Testis (tissue), 5 donors: ENCODE measurements at places on chromosomes 1 and 21.
A peak's percentile ranks its signal among the peaks of the same experiment; 100 is the strongest.

- DNase-seq = no peak
Measured at GRCh38 chr1:163178628-163179027, 24.1 kb downstream of the RGS5 start.

DNA sequence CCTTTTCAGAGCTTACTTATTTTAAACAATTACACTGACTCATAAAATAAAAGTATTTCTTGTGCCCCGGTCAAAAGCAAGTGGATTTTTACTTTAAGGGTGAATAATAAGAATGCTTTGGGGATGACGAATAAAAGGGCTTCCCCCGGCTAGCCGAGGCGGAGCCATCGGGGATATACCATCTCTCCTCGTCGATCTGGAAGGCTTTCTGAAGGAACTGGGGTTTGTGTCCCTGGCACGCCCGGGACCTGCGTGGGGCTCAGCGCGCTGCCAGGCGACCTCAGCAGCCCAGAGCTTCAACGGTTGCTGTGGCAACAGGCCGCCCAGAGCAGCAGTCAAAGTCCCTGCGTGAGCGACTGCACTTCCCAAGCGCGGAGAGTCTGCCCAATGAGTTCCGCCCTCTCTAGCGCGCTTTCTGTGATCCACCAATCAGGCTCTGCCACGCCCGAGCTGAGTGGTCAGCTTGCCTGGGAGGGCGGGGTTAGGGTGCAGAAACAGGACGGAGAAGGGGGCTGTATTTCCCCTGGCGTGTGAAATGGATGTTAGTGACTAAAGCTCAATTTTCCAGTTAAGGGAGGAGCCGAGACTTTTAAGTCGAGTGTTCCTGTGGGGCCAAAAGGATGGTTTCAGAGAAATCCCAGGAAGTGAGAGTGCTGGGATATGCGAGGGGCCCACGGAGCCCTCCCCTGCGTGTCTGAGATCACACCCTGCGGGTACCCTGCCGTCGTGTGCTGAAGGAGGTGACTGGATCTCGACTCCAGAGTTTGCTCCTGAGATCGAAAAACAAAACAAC lies 33.0 kb upstream of the MGST3 start:
- DNase-seq = peak; percentile 99

DNA sequence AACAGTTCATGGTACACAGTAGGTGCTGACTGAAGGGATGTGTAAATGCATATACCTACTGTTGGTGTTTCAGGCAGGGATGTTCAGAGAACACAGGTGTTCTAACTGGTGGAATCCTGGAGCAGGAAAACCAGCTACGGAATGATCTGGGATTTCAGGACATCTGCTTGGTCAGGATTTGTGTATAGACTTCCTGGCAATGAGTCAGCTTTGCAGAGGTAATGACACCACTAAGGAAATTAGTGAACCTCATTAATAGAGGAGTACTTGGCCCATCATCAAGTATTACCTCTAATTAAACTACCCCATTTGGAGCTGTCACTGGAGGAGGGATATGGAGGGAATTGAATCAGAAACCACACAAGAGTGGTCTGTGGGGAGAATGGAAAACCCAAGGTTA lies 7.3 kb downstream of the MRPL37 start:
- DNase-seq = no peak

- no peak for DNase-seq
Measured at GRCh38 chr1:228149406-228150119, at the start of gene GJC2. Gene GJC2 (plus strand): TSS chr1:228149930. CDS start chr1:228157759, 7,829 bp downstream.

DNA sequence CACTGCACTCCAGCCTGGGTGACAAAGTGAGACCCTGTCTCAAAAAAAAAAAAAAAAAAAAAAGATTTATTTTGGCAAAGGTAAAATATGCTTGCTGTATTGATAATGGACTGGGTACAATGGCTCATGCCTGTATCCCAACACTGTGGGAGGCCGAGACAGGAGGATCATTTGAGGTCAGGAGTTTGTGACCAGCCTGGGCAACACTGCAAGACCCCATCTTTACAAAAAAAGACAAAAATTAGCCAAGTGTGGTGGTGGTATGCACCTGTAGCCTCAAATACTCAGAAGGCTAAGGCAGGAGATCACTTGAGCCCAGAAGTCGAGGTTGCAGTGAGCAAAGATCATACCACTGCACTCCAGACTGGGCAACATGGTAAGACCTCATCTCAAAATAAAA lies 6.3 kb downstream of the SF3A3 start:
- no peak for DNase-seq

- DNase-seq = no peak
Measured at GRCh38 chr1:59692591-59692990, 122.2 kb upstream of the HOOK1 start.

DNA sequence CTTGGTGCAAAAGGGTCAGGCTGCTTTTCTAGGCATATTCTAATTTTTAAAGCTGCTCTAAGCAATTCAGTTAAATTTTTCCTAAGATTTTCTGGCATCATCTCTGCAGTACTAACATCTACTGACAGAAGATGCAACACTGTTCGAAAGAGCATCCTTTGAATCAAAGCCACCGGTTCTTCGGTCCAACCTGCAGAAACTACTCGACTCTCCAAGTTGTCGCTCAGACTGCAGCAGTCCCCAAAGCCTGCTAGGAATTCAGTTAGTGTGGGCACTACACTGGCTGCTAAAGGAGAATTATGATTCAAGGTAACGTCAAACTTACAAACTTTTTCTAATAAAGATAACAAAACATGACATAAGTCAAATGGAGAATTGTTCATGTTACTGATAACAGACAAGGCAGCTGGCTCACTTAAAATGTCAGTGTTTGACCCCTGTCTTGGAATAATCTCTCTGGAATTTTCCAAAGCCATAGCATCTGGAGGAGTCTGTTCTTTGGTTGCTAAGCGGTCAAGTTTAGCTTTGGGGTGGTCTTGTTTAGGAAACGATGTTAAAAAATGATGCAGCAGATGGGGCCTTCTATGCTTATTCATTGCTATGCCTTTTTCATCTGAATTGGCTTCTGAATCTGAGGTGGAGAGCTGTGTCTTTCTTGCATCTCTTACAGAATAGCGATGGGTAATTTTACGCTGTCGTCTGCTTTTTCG lies 56.9 kb downstream of the LYST start:
- DNase-seq = no peak

- no peak for DNase-seq
Measured at GRCh38 chr1:47996060-47996405, 1.2 kb downstream of the TRABD2B start.

DNA sequence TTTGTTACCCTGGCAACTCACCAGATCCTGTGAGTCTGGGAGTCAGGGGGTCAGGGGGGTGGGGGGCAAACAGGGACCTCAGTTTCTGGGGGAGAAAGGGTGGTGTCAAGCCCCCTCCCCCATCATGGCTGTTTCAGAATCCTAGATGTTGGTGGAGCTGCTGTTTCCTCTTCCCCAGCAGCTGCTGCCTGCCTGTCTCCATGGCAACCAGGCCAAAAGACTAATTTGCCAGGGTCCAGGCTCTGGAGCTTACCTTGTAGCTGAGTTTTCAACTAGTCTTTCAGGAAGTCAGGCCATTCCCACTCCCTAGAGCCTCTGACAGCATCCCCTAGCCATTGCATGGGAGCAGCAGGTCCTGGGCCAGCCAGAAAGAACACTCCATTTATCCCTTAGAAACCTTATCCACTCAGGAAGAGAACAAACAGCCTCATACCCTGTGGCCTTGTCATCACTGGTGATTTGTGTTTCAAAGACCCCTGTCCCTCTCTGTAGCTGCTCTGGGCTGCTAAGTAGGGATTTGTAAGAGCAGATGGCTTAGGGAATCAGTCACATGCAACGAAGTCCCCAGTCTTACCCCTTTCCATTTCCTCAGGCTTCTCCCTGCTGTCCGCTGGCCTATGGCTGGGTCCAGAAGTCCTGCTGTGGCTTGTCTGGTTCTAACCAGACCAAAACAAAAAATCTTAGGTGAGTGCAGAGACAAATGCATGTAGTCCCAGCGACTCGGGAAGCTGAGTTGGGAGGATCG lies 21.5 kb upstream of the STMN1 start:
- DNase-seq = no peak

DNA sequence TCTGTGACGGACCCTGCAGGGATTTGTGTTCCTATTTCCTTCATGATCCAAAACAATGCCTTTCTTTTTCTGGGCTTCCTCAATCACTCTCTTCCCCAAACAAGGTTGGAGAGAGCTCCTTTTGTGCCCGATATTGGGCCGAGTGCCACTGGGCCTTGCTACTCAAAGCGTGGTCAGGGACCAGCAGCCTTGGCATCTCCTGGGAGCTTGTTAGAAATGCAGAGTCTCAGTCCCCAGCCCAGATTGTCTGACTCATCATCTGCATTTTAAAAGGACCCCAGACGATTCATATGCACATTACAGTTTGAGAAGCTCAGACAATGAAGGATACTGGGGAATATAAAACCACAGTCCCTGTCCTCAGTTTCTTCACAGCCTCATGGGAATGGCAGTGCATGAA lies 19.9 kb downstream of the ADORA1 start:
- DNase-seq = no peak

GRCh38 chr1:209746451-209747165 lies 9.2 kb upstream of the TRAF3IP3 start:
- DNase-seq = no peak

DNA sequence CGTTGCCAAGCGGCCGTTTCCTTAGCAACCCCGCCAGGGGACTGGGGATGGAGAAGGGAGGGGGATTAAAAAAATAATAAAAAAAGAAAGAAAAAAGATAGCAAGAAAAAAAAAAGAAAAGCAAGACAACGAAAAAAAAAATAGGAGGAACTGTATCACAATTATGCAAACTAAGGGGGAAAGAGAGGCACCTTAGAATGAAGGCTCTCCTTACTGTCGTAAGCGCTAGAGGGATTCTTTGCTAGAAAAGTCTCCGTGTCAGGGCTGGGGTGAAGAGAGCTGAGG lies 625 bp upstream of the NEGR1 start:
- DNase-seq = no peak

GRCh38 chr21:30942192-30942591 lies 60.8 kb upstream of the KRTAP11-1 start:
- no peak for DNase-seq

DNA sequence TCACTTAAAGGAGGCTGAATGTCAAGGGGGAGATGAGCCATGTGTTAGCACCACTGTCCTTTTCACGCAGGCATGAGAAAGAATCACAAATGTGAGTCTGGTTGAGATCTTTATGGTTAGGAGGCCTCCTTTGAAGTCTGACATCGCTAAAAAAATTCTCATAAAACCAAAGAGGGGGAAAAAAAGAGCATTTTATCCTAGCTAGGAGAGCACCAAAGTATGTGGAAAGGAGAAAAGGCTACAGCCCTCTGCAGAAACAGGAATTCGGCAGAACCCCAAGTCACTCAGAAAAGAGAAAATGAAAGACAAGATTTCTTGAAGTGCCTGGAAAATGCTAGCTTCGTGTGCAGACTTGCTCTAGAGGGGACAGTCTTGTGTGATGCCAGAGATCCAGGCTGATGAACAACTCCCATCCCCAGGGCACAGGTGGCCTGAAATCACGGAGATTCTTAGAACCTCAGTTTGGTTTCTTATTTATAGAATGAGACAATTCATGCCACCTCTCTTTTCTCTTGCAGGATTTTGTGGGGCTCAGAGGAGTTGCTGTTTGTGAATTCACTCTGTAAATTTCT lies 61.5 kb downstream of the RUNX1 start:
- DNase-seq = no peak

DNA sequence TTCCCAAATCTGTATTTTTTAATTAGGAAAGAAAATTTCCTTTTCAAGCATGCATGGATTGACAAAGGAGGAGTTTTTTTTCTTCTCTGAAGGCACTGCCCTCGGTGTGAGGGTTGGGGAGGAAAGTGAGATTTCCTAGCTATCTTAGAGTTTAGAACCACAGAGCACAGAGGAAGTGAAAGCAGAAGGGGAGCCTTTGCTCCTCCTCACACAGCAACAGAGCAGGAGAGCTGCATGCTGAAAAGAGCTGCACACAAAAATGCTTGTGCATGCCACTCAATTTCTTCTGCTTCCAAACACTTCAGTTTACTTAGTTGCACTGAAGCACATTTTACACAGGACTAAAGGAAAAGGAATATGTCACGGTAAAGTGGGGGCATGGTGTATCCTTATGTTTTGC lies 308.1 kb downstream of the GPATCH2 start:
- no peak for DNase-seq

DNA sequence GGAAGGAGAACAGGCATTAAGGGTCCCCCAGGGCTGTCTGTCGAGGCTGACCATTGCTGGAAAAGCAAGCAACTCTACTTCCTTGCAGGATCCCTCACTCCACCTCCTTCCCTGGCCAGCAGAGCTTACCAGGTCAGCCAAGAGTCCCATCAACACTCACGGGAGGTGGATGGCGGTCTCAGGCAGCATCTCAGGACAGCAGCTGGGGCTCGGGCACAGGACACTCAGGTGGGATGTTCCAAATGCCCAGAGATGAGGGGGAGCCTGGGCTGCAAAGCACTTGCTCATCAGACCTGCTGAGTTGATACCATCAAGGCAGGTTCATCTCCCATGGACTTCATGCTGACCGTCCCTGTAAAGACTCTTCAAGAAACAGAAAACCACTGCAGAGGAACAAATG lies 559.8 kb downstream of the NPHP4 start:
- DNase-seq = no peak

GRCh38 chr21:15964236-15964855 lies 234.6 kb downstream of the USP25 start:
- no peak for DNase-seq

- DNase-seq = peak; percentile 82
Measured at GRCh38 chr1:39816415-39817090, 27.9 kb upstream of the BMP8B start.

- no peak for DNase-seq
Measured at GRCh38 chr1:1135339-1136136, 19.6 kb upstream of the C1orf159 start.

DNA sequence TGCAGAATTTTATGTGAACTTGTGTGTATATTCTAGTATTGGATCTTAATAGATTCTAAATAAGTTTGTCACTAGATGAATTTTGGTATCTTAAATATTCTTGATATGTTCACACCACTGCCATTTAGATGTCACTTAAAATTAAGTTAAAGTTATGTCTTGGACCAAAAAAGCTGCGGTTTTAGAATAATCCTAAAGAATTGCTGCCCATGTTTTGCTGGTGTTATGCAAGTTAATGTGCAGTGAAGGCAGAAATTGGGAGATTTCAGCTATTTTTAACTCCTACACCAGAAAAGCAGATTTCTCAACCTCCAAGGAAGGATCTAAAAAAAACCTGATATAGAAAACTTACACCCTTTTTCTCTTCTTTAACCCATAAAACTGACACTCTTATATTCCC lies 757 bp downstream of the ACADM start:
- DNase-seq = no peak

GRCh38 chr1:156103521-156103947 lies 11.0 kb upstream of the LMNA start:
- DNase-seq = no peak

DNA sequence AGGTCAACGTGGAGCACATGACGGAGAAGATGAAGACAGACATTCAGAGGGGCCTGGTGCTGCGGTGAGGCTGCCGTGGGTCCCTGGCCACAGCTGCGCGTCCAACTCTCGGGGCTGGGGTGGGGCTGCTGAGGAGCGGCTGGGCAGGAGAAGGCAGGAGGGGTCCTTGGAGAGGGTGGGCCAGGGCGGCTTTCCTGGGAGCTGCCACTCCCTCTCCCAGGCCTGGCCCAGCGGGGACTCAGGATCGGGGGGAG lies 14.4 kb downstream of the CFAP410 start:
- DNase-seq = no peak
